ENCODE measurements at places on chromosomes 12 and 14.

DNA sequence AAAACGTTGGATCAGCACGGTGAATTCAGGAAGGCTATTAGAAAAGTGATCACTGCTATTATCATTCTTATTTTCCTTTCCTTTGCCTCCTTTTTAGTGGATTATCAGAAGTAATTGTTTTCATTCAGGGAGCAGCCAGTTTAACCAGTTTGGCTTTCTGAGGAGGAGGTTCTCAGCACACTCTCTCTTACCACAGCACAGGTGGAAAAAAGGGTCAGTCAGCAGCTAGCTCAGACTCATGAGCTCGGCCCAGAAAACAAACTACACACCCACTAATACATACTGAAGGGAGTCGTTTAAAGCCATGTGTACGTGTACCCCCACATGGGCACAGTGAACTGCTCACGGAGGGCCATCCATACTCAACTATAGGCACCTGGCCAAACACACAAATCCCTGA, 23.2 kb upstream of the MAGOHB start:
- no peak for DNase-seq

DNA sequence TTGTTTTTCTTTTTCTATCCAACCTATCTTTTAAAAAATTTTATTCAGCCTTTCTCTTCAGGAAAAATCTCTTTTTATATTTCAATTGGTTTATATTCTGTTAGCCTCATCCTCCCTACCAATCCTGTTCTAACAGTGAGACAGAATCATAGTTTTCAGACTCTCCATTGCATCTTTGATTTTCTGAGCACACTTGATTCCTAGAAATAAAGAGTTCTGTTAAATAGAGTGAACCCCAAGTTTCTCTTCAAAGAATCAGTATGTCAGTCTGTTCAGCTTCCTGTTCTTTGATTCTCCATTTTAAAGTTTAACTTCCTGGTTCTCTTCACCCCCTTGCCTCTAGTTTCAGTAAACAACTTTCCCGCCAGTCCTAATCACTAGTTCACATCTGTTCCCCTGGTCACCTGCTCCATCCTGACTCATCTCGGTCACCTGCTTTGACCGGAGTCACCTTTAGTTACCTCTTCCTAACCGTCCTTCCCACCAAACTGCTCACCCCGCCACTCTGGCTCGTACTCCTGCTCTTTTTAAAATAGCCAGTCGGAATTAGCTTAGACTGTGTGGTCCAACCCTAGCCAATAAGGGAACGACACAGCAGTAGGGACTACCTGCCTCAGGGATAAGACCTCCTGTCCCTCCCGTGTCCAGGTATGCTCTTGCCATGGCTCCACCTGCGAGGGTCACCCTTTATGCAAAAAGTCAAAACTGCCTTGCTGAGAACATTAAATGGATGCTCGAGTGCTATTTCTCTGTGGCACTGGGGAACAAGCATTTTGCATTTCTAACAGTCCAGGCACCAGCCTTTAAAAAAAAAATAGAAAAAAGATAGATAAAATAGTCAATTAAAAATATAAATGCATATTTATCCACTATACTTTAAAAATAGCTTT, 48.4 kb downstream of the DDX51 start:
- DNase-seq, result no peak

DNA sequence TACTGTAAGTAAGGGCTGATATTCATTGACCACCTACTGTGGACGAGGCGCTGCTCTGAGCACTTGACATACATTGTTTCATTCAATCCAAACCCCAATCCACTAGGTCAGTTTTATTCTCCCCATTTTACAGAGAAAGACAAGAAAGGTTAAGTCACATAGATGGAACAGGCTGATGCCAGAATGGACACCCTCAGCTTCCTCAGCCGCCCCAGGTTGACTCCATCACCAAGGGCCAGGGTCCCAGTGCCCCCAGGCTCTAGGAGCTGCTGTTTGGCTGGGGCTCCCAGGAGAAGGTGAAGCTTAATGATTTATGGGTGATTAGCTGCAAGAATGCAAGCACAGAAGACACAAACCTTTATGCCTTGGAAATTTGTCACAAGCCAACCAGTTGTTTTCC, 671 bp upstream of the AQP2 start:
- DNase-seq, result no peak

- peak; percentile 68 for DNase-seq
These were observed 54.3 kb downstream of the PEBP1 start for GRCh38 chr12:118190266-118190665.

GRCh38 chr14:84477996-84478395, 1051.9 kb upstream of the FLRT2 start:
- no peak for DNase-seq

DNA sequence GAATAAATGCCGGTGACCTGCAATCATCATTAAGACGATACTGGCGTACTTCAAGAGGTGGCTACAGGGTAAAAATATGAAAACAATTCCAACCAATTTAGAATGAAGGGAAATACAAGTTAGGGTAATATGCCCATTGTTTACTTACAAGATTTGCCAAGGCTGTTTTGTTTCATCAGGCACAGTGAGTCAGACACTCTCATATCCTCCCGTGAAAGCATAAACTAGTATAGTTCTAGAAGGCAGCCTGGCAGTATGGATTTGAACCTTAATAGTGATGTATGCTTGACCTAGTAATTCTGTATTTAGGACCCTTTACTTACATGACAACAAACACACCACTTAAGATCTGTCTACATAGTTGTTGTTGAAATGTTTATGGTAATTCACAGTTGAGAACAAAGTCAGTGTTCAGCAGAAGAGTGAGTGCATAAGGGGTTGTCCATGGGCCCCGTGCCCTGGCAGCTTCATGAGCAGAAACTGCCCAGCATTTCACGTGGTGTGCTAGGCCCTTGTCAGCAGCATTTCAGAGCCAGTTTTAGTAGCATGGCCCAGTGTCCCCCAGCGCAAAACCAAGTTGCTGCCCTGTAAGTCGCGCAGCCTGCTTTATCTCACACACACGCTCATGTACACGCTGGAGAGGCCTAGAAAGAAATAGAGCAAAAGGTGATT, 80.8 kb downstream of the EP400 start:
- no peak for DNase-seq

DNA sequence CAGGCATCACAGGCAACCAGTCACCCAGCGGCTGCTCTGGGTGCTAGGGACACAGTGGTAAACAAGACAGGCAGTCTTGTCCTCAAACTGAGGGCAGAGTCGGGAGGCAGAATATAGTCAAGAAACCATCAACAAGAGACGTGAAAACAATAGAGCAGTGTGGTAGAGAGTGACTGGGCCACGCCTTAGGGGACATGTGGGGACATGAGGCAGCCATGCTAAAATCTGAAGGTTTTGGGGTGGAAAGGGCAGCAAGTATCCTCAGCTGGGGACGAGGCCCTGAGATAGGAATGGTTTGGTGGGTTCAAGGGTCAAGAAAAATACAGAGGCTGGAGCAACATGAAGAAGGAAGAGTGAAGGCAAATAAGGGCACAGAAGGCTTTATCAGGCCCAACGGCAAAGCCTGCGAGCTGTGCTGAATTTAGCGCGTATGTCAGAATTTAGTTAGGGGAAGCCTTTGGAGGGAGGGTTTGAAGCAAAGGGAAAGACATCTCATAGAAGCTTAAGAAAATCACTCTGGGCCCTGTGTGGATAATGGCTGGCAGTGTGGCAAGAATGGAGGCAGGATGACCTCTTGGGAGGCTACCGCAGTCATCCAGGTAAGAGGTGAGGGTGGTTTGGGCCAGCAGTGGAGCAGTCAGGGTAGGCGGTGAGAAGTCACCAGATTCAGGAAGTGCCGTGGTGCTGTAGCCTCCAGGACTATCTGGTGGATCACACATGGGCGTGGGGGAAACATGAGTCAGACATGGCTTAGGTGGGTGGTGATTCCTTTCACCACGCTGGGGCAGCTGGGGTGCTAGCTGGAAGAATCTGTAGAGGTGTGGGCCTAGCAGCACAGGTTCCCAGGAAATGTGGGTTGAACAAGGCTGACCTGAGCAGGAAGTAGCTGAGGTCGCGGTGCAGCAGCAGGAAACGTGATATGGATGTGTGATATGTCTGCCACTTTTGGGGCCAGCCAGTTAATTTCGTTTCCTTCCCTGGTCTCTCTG, 3.0 kb downstream of the EVL start:
- no peak for DNase-seq

- DNase-seq, result no peak
These were observed 356.7 kb downstream of the ETNK1 start for GRCh38 chr12:22981711-22982110.

DNA sequence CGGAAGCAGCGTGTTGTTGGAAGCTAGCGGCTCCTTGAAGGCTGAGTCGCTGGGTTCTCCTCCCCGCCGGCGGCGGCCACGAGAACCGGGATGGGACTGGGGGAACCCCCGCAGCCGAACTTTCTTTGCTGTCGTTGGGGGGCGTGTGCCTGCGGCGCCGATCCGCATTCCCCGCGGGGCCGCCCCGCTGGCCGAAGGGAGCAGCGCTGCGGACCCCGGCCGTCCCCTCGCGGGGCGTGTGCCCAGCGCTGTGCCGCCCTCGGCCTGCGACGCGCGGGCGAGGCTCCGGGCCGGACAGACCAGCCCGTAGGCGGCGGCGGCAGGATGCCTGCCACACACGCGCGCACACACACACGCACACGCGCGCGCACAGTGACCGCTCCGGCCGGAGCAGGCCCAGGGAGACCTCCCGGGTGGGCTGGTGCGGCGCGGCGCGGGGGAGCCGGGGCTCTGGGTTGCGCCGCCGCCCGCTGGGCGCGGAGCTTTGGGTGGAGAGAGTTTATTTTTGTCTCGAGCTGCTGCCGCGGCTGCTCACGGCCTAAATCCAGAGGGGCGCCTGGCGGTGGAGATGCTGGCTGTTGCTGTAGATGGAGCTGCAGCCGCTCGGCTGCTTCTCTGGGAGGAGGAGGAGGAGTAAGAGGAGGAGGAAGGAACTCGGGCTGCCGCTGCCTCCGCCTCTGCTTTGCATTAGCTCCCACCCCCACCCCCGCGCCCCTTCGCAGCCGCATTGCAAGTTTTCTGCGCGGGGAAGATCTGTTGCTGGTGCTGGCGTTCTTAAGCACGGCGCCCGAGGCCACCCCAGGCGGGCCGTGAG, at the start of gene SAMD4A:
Gene SAMD4A (plus strand): TSS at position 719 of the 814 bp plus-strand sequence. CDS start 789 bp downstream, outside the sequence.
- DNase-seq, result peak; percentile 92

- DNase-seq, result no peak
These were observed 210.6 kb downstream of the PHLDA1 start for GRCh38 chr12:75820848-75821578.

DNA sequence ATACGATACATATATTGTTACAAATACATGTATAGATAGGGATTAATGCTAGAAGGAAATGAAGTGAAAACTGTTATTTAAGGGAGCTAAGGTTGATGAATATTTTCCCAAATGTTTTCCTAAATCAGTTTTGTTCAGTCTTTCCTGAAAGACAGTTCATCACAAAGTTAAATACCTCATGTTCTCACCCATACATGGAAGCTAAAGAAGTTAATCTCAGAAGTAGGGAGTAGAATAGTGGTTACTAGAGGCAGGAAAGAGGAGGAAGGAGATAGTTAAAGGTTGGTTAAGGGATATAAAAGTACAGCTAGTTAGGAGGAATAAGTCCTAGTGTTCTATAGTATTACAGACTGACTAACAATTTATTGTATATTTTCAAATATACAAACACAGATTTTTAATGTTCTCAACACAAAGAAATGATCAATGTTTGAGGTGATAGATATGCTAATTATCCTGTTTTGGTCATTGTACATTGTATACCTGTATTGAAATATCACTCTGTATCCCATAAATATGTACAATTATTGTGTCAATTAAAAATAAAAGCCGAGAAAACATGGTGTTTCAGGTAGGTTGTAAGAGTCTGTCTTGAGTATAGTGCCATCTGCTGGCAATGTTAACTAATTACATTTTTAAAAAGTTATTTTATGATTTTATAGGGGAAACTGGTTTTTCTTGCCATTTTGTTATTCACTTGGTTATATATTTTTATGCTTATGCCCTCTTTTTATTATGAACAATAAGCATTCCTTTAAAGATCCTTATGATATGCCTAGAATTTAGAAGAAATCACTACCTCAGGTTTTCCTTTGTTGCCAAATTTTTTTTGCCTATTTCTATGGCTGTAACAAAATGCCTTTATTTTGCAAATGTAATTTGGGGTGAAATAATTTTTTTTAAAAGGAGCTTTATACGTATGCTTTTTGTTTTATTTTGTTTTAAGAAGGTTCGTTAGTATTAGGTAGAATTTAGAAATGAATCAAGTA, 26.9 kb downstream of the ZDHHC17 start:
- DNase-seq, result peak; percentile 16

- no peak for DNase-seq
These were observed 224.4 kb upstream of the PDZRN4 start for GRCh38 chr12:40963751-40964150.

GRCh38 chr14:69137843-69138535, 14.9 kb downstream of the DCAF5 start:
- DNase-seq, result no peak

- no peak for DNase-seq
These were observed 38.5 kb downstream of the RIN3 start for GRCh38 chr14:92552066-92552465.

DNA sequence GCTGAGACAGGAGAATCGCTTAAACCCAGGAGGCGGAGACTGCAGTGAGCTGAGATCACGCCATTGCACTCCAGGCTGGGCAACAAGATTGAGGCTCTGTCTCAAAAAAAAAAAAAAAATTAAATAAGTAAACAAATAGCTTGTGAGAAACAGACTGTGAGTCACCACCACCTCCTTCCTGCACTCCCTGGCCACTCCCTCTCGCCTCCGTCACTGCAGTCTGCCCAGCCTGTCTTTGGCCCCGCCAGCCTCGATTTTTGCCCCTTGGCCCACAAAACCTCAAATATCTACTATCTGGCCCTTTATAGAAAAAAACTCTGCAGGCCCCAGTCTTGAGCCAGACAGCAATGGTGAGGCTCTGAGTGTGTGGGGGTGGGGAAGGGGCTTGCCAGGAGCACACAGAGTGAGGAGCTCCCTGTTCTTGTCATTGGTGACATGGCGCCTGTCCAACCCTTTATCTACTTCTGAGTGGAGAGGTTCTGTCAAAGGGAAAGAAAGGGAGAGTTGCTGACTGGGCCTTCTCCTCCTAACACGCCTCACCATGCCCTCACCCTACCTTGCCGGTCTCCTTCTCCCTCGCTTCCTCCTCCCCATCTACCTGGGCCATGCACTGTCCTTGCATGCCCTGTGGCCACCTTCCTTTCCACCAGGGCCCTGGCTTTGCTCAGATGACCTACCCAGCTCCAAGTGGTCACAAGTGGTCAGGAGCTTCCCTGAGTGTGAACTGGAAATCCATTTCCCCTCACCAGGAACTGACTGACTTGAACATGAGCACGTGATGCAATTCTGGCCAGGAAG, 22.1 kb downstream of the LGMN start:
- DNase-seq, result no peak

Data from spinal cord (tissue), 10 donors.